ENCODE measurements at places on chromosomes 6 and 20. TPM values are rescaled to one million over a fixed set of nuclear protein-coding genes. Genes with fewer than 3 reads are reported as not detected.

MATN4 gene
- total RNA-seq: not detected

ELOVL2 gene
- total RNA-seq: 1.1 TPM

RBBP9 gene
- total RNA-seq: 5.0 TPM

NECAB3 gene
- 127 TPM for total RNA-seq

SF3B5 gene
- 168 TPM for total RNA-seq

TBXT gene
- total RNA-seq: not detected

NOTCH4 gene
- total RNA-seq: 21.1 TPM

MAPK14 gene
- total RNA-seq: 37.6 TPM

DAAM2 gene
- total RNA-seq: 59.6 TPM

METTL24 gene
- not detected for total RNA-seq

SLC17A3 gene
- not detected for total RNA-seq

DHX35 gene
- 9.9 TPM for total RNA-seq

OLIG3 gene
- total RNA-seq: not detected

NKAIN2 gene
- 0.58 TPM for total RNA-seq

SYTL3 gene
- total RNA-seq: 16.7 TPM

CPNE5 gene
- total RNA-seq: 0.11 TPM

Data from gastrocnemius medialis (tissue), 4 donors.